AG09319 (cell line): ENCODE measurements at places on chromosomes 6 and 20.

DNA sequence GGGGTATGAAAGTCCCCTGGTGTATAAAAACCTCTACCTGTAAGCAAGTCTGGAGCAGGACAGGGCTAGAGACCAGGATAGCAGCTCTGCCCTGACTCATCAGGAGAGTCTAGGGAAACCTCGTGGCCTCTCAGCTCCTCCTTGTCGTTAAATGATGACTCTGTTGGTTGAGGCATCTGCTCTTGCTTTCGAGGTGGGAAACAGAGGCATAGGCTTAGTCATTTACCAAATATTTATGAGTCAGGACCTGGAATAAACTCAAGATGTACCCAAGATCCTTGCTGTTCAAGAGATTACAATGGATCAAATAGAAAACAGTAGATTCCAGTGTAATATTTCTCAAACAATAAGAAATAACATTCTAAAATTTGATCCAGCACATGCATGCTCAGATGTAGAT is 5.5 kb downstream of the MANBAL start:
- peak; percentile 82 for DNase-seq

- DNase-seq, result no peak
Observed at GRCh38 chr6:55941702-55942101, 66.3 kb upstream of the BMP5 start.

DNA sequence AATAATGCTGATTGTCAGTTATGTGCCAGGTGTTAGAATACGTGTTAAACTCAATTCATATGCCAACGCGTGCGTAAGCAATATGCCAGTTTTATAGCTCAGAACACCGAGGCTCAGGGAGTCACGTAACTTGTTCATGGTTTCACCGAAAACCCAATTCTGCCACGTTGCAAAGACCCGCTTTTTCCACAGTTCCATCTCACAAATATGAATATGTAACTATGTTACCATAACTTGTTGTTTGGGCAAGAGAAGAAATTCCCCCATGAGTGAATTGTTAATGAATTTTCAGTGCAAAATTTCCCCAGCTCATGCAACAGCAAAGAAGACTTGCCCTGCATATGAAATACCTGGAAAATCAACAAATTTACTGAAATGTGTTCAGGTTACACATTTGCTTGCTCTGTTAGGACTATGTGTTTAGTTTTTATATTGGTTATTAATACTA is 30.1 kb downstream of the SF3B5 start:
- no peak for DNase-seq

- no peak for DNase-seq
Observed at GRCh38 chr20:41242352-41242751, 75.2 kb downstream of the ZHX3 start.

DNA sequence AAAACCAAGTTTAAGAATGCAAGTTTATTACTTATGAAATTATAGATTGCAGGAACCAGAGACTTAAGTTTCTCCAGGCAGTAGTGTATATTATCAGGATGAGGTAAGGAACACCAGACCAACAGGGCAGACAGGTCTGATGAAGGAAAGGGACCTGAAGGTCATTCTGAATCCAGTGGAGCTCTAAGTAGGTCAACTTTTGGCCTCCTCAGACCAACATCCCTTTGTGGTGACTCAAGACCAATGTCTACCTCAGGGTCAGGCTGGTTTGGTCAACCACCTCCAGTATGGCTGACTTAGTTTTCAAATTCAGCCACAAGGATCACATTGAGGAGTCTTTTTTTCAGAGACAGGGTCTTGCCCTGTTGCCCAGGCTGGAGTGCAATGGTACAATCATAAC is 38.7 kb upstream of the TFAP2A start:
- no peak for DNase-seq

GRCh38 chr20:3787324-3788014 is 929 bp upstream of the CENPB start:
- no peak for DNase-seq

DNA sequence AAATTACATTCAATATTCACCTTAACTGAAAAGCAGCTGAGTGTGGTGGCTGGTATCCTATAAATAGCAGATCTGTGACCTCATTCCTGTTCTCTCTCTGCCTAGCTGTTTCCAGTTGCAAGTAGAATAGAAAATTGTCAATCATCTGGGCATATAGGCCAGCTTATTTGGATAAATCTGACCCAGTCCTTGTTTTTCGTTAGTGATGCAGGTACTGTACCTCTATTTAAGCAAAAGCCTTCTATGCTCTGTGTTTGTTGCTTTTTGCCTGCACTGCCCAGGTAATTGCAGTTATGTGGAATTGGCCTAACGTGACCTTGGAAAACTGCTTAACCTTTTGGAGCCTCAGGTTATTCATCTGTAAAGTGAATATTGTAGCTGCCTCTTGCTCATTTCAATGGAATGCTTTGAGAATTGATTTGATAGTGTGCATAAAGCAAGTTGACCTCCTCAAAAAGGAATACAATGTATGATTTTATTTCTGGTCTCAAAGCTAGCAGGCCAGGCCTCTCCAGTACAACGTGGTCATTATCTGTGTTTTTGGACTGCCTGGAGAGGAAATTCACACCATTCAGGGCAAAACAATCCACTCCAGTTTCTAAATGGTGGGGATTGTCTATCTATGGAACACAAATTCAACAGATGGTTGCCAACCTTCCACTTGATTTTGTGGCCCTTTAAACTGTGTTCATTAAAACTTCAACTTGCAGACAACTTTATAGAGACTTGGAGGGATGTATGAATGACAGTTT is 508.7 kb upstream of the CITED2 start:
- no peak for DNase-seq

DNA sequence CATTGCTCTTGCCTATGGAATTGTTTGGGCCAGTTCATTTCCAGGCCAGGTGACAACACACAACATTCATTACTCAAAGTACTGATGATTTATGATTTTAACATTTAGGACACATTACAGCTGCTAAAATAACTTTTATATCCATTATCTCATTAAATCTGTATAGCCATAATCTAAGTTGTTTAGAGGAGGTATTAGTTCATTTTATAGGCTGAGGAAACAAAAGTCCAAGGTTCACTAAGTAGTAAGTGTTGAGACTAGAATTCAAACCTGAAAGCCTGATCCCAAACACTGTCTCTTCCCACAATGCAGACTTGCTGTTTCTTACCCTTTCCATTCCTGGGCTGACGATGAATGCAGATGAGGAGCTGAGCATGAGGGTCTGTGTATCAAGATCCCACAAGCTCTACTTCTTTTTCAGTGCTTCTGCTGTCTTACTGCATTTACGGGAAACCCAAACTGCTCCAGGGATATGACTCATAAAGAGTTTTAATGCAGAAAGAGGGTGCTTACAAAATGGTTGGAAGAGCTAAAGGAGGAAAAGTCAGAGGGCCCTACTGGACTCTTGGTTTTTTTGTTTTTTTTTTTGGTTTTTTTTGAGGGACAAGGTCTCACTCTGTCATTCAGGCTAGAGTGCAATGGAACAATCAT is 17.9 kb downstream of the TENT5A start:
- no peak for DNase-seq

DNA sequence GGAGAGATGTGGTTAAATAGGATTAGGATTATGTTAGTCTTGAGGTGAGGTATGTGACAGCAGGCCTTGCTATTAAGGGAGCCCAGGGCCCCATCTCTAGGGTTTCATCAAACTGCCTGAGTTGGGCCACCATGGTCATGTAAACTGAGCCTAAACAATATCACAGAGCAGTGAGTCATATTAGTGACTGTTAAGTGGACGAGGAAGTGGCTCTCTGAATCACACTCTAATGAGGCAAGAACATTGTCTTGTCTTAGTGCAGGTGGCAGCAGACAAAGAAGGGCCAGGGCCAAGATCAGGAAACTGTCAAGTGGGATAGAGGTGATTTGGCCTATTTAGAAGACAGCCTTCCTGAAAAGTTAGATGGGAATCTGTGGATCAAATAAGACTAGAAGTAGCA is 23.1 kb downstream of the ENPP3 start:
- DNase-seq, result no peak

DNA sequence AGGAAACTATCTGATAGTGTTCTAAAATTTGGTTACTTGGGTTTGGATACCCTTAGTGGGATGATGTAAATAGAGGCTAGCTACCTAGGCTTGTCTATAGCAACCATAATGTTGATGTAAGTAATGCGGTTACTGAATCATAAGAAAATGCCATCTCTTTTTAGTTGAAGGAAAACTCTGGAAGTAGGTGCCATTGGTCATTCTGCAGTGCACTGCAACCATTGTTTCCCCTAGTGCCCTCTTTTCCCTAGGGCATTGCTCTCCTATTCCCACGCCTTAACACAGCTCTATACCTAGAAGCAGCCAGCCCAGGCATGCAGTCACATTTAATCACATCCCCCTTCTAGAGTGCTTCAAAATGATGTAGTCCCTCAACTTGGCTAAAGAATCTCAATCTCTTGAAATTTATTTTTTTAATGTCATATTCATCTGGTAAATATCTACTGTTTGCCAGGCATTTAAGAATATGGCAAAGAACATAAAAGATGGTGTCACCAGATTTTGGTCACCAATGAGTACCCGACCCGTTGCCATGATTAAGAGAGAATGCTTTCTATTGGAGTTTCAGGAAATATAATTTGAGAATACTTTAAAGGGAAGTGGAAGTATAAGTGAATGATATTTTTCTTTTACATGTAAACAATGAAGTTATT is 10.4 kb downstream of the LOC128125822 start:
- DNase-seq, result no peak

DNA sequence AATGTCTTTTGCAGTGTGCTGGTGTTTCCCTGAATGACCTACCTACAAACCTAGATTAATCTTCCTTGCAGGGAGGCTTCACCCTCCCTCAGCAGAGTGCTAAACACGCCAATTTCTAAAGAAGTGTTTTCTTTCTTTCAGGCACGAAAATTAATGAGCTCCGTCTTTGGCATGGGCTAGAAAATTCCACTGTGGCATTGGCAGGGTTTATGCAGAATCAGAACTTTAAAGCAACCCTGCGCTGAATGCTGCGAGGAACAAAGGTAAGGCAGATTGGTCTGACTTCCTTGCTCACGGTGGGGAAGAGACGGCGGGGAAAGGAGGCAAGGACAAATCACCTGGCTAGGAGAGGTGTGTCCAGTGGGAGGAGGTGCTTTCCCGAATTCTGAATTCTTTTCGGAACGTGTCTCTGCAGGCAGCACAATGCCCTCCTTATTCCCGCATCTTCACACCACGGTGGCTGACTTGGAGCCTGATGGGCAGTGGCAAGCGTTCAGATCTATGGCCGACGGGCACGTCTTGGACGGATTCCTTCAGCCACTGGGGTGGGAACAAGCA is 6.2 kb upstream of the BANF2 start:
- no peak for DNase-seq

DNA sequence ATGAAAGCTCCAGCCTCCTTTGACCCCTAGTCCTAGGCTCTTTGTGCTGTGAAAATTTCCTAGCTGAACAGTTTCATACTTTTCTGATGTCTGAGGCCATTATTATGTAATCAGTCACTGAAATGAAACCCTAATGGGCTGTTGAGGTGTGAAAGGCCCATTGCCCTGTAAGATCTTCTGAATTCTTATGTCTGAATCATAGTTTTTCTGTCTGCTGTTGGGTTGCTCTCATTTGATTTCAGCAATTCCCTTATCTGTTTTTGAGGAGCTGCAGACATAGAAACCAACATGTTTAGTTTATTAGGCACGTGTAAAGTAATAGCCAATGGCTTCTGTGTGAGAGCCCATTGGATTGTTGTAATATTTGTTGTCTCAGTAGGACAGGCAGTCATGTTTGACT is 118.1 kb downstream of the EYA4 start:
- no peak for DNase-seq

- DNase-seq, result no peak
Observed at GRCh38 chr6:165776691-165777090, 113.7 kb upstream of the PDE10A start.

DNA sequence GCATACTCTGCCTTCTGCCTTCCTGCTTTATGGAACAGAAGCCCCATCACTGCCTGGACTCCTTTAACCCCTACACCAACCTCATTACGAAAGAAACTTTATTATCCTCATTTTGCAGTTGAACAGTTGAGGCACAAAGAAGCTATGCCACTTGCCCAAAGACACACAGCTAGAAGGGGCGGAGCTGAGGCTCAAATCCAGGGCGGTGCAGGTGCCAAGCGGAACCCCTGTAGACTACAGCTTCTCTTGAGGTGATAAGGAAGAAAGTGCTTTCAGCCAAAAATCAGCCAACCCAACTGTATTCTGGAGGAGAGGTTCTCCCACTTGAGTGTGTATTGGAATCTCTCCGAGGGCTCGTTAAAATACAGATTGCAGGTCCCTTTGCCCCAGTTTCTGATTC is 90.5 kb downstream of the PRND start:
- no peak for DNase-seq

GRCh38 chr6:1554141-1554475 is 55.6 kb upstream of the FOXC1 start:
- DNase-seq, result no peak

- no peak for DNase-seq
Observed at GRCh38 chr20:58877976-58878360, 25.5 kb downstream of the GNAS start.

DNA sequence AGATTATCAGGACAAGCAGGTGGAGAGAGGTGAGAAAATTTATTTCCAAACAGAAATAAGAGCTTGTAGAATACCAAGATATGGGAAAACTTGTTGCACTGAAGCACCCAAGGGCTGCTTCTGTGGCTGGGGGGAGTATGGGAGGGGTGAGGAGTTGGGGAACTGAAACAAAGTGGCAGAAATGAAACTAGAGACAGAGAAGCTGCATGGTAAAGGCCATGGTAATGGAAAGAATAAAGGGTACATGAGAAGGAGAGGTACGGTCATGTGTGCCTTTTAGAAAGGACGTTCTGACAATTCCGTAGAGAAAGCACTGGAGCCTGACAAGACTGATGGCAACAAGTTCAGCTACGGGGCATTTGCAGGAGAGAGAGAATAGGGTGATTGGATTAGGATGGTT is 51.6 kb upstream of the RIN2 start:
- no peak for DNase-seq

DNA sequence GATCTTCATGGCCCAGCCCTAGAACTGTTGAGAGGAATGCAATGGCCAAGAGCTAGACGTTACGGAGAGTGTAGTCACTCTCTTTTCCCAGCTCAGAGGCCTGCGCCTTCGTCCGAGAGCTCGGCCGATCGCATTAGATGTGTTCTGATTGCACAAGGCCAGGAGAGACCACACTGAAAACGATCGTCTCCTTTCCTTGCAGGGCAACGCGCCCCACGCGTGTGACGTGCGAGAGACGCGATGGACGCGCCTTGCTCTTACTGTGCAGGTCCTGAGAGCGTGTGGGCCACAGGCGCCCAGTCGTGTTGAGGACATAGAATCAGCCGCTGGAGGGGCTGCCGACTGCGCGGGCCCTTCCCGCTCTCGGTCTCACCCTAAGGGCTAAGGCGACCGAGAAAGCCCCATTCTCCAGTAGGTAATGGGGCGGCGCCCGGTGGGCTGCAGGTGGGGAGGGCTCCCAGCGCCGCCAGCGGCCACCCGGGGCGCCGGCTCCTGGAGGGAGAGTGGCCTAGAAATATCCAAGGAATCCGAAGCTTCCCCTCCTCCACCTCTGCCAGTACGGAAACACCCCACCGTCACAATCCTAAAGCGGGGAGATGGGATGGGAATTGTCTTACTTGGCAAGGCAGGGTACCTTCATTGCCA is 26.9 kb downstream of the TFAP2B start:
- DNase-seq, result no peak

GRCh38 chr20:36392989-36393388 is 86.8 kb downstream of the DLGAP4 start:
- no peak for DNase-seq
